HS-27A (cell line): ENCODE measurements at places on chromosomes 5 and 9.

GRCh38 chr5:78806544-78806943 lies 158.0 kb upstream of the LHFPL2 start:
- DNase-seq, result peak; percentile 84

GRCh38 chr9:36991516-36992134 lies 42.4 kb downstream of the PAX5 start:
- DNase-seq, result no peak

DNA sequence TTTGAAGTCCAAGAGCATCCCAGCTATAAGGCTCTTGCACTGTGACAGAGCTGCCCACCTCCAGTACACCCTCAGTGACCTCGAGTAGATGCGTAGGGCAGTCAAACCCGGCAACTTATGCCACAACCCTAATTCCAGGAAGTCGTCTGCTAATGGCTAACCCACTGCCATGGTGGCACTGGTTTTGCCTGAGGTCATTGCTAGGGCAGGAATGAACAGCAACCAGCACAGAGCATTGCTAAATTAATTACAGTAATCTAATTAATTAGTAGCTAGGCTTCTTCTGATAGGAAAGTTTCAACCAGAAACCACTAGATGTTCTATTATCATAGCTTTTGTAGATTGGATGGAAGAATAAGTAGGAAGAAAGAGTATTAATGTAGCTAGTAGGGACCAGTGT lies 122.8 kb downstream of the DPYSL3 start:
- no peak for DNase-seq

DNA sequence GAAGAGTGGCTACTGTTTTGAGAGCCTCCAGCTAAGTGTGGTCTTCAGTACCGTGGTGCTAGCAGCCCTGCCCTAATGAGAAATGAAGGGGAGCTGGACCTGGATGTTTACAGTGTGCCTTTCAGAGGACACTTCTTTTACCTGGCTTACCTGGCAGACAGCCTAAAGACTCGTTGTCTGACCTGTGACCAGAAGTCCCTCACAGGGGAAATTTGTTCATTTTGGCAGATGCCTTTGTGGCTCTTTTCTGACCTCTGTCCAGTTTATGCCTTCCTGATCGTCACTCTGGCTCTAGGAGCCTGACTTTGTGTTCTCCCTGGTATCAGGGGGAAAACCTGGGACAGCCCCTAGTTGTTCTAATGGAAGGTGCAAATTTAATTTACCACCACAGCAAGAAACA lies 475.1 kb downstream of the DMRTA1 start:
- DNase-seq, result no peak

- DNase-seq, result no peak
Observed at GRCh38 chr9:70581955-70582350, 167.5 kb upstream of the KLF9 start.

GRCh38 chr5:55456216-55456895 lies 78.4 kb downstream of the PLPP1 start:
- DNase-seq, result no peak

- no peak for DNase-seq
Observed at GRCh38 chr9:16385590-16385989, 484.9 kb downstream of the BNC2 start.

- DNase-seq, result peak; percentile 50
Observed at GRCh38 chr9:5553211-5553610, 42.9 kb downstream of the PDCD1LG2 start.

DNA sequence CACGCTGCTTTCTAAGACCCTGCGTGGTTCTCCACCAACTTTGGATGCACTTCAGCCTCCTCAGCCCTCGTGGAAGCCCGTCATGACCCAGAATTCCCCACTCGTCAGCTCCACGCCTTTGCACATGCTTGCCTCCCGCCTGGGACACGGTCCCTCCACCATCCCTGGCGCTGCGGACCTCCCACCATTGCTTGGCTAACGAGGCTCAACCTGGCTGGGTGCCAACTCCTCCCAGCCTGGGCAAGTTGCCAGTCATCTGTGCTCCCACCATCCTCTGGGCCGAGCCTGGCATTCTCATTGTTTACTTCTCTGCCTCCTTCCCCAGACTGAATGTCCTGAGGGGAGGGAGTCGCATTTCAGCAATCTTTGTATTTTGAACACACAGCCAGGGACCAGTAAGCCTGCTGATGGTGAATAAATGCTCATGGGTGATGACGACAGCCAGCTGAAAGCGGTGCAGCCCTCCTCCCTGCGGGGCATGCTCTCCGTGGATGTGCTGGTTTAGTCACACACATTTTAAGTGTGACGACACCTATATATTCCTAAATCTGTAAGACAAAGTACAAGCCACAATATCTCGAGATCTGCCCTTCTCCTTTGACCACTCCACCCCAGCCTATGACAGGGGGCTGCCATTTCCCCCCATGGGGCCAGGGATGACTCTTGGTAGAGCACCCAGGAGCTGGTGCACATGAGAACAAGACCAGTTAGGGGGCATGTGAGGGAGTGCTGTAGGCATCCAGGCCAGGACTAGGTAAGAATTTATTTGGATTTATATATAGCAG lies 37.6 kb downstream of the ANKRD33B start:
- peak; percentile 60 for DNase-seq

DNA sequence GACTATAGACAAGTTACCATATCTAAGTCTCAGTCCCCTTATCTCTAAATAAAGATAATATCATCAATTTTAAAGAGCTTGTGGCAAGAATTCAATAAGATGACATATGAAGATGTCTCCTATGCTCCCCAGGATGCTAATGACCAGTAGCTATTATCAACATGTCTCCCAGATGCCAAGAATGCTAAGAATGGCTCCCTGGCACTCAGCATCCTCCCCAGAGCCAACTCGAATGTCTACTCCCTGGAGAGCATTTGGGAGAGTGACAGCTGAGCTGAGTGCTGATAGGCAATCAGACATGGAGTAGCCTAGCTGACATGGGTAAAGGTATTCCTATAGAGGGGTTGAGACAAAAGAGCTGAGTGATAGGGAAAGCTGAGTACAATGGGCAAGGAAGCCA lies 15.9 kb downstream of the P4HA2 start:
- no peak for DNase-seq

GRCh38 chr5:82735160-82735789 lies 341.9 kb downstream of the TMEM167A start:
- DNase-seq, result peak; percentile 1

DNA sequence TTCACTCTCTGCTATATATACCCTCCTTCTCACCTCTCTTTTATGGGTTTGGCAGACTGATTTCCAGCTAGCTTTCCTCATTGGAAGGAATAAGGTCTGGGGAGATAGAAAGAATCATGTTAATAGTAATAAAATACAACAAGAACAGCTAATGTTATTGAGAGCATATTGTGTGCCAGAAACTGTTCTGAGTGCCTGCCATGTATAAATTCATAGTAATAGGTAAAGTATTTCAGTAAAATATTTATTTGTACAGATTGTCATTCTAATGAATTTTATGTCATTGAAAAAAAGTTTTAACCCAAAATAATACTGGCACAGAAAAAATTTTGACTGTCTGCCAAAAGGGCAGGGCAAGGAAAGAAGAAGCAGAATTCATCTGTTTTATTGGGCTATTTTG lies 834.9 kb upstream of the ZNF608 start:
- DNase-seq, result no peak

- DNase-seq, result no peak
Observed at GRCh38 chr5:92849756-92850155, 731.3 kb downstream of the NR2F1-AS1 start.

- no peak for DNase-seq
Observed at GRCh38 chr5:1135696-1136525, 24.0 kb upstream of the SLC12A7 start.

- DNase-seq, result no peak
Observed at GRCh38 chr5:69184621-69185020, 4.8 kb upstream of the CENPH start.

DNA sequence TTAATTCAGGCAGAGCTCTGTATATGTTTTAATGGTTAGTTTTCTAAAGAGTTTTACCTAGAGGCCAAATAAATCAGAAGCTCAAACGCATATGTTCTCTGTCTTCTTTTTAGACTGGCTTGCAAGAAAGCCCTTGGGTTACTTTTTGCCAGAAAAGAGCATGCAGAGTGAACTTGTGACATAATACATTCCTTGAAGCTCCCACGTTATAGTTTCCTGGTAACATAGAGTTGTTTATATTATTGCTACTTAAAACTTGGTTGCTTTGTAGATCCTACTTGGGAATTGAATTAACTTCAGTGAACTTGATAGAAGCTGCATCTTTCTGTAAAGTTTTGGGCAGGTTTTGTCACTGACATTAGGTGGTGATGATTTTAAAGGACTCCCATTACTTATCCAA lies 102.9 kb downstream of the C9orf152 start:
- no peak for DNase-seq

DNA sequence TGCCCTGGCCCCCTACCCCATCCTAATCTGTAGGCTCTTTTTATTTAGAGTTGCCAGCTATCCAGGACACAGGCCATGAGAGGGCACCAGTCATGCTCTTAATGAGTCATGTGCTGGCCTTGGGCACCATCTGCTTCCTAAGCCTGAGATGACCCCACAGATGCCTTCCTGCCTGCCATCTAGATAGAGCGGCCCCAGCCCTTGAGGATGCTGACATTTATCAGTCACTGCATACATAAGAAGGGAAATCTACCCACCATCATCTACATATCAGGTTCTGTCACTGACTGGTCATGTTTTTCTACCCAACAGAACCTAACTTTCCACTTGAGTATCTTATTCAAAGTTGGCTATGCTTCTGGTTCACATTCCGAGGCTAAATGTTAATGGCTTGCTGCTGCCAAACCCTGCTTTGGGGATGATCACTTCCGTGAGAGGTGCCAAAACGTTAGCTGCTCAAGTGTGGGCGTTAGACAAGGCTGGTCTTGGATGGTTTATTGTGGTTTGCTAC lies 49.9 kb upstream of the TTC23L start:
- DNase-seq, result peak; percentile 5

- no peak for DNase-seq
Observed at GRCh38 chr9:127168756-127169574, 46.5 kb upstream of the ANGPTL2 start.

DNA sequence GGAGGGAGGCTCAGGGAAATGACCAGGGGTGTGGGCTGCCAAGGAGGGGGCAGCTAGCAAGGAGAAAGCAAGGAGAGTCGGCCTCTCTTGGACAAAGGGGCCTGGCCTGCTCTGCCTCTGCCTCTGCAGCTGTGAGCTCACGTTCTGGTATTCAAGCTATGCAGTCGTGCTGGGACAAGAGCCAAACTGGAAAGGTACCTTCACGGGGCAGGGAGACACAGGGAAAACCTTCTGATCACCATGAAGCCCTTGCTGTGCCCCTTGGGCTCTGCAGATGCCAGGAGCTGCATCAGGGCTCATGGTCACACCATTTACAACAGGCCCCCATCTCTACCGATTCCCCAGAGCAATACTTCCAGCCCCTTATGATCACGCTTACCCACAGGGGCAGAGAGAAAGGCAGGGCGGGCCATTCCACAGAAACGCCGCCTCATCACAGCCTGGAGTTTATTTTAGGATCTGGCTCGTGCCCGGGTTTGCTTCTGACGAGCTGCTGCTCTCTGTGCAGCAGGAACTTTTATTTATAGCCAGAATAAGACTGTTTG lies 63.2 kb downstream of the PRRT1B start:
- DNase-seq, result peak; percentile 51

DNA sequence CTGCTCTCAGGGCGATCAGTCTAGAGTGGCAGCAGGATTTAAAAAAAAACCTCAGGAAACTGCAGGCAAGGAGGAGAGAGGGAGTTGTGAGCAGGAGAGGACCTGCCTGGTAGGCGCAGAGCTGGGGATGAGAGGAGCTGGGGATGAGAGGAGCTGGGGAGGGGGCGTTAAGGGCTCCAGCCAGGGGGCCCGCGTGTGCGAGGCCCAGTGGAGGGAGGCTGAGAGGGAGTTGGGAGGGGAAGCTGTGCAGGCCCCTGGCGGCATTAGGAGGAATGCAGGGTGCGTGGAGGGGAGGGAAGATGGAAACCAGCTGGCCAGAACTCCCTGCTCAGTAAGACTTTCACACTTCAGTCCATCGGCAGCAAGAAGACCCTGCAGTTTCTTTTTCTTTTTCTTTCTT lies 45.2 kb upstream of the HMCN2 start:
- no peak for DNase-seq

- no peak for DNase-seq
Observed at GRCh38 chr9:94980947-94981722, 254.6 kb downstream of the AOPEP start.

GRCh38 chr5:172687940-172688339 lies 46.9 kb downstream of the NEURL1B start:
- DNase-seq, result no peak

- no peak for DNase-seq
Observed at GRCh38 chr5:122351416-122352157, 39.5 kb downstream of the SNCAIP start.
